Camera-type eye (tissue), 1 donor: ENCODE measurements at places on chromosomes 11 and 22. TPM values are rescaled to one million over a fixed set of nuclear protein-coding genes. Genes with fewer than 3 reads are reported as not detected.

Gene C1QTNF4
- 18.5 TPM for total RNA-seq

Gene PHOX2A
- not detected for total RNA-seq

Gene DNAJB7
- not detected for total RNA-seq

Gene ROBO4
- 17.7 TPM for total RNA-seq

Gene CCDC188
- total RNA-seq = 1.4 TPM

Gene CTTN
- 247 TPM for total RNA-seq

Gene MYO18B
- 8.3 TPM for total RNA-seq

Gene TESMIN
- 2.1 TPM for total RNA-seq

Gene CBLIF
- total RNA-seq = not detected

Gene ZDHHC5
- total RNA-seq = 49.8 TPM

Gene RAB36
- 8.3 TPM for total RNA-seq

Gene FAM180B
- 1.2 TPM for total RNA-seq

Gene POU2F3
- 0.27 TPM for total RNA-seq

Gene TBX10
- not detected for total RNA-seq

Gene OR8J3
- total RNA-seq = not detected

Gene SYT13
- total RNA-seq = 19.8 TPM

Gene GSTT2
- total RNA-seq = not detected

Gene TRIM51
- total RNA-seq = not detected

Gene TRIM29
- total RNA-seq = 44.5 TPM

Gene APOL4
- total RNA-seq = 12.1 TPM

Gene MMP13
- not detected for total RNA-seq

Gene SLCO2B1
- 9.3 TPM for total RNA-seq

Gene RABL2B
- total RNA-seq = 16.1 TPM

Gene IFTAP
- total RNA-seq = 76.2 TPM

Gene C22orf31
- 0.82 TPM for total RNA-seq

Gene PKP3
- 5.5 TPM for total RNA-seq

Gene FOLR1
- total RNA-seq = 4.8 TPM
